CD4-positive, alpha-beta memory T cell (primary cell): ENCODE measurements at places on chromosomes 12 and 14. TPM values are rescaled to one million over a fixed set of nuclear protein-coding genes. Genes with fewer than 3 reads are reported as not detected.

MCRS1 gene
- total RNA-seq: 78.4 TPM

PLEK2 gene
- total RNA-seq: 1.9 TPM

RPGRIP1 gene
- total RNA-seq: not detected

LRTM2 gene
- total RNA-seq: not detected

RNU7-1 gene
- total RNA-seq: not detected
